ENCODE measurements at places on chromosomes 2 and 18.

GRCh38 chr2:237892478-237892877 lies 33.1 kb downstream of the RAMP1 start:
- DNase-seq, result no peak

DNA sequence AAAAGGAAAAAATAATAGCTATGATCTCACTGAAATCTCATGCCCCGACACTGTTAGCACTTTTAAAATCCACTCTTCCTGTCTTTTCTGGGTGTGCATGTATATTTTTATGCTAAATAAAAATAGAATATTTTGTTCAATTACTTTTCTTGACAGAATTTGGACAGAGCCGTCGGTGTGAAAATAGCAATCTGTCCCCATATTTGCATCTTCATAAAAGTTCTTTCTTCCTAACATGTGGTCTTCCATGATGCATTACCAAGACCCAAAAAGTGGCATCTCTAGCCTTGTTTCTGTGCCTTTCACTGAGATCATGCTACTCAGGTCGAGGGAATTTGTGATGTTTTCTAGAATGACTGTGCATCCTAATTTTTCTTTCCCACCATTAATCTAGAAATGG lies 298.8 kb upstream of the CCDC68 start:
- DNase-seq, result no peak

- DNase-seq, result no peak
Measured at GRCh38 chr2:231542136-231542535, 11.9 kb upstream of the NMUR1 start.

GRCh38 chr2:158578703-158579330 lies 122.1 kb downstream of the PKP4 start:
- DNase-seq, result no peak

- no peak for DNase-seq
Measured at GRCh38 chr2:206275312-206276055, 1.0 kb downstream of the ZDBF2 start.

DNA sequence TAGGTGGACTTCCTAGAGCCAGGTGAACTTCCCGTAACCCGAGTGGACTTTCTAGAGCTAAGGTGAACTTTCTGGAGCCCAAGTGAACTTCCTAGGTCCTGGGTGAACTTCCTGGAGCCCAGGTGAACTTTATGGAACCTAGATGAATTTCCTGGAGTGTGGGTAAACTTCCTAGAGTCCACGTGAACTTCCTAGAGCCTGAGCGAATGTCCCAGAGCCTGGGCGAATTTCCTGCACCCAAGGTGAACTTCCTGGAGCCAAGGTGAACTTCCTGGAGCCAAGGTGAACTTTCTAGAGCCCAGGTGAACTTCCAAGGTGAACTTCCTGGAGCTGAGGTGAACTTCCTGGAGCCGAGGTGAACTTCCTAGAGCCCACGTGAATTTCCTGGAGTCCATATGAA lies 70.0 kb downstream of the RTP5 start:
- no peak for DNase-seq

DNA sequence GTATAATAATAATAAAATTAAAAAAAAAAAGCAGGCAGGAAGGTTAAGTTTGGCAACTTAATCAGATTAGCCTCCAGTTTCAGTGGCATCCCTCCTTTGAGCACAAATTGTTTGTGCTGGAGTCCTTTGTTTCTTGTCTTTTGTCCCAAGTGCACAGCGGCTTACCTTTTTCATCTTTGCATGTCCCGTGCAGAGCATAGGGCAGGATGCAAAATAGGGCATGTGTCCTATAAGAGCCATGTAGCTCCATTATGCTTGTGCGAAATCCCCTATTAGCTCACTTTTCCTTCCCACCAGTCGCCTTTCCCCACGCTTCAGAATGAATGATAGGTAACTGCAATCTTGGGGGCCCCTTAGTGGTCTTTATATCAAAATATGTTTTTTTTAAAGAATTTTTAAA lies 216.8 kb downstream of the TSN start:
- DNase-seq, result no peak

- DNase-seq, result no peak
Measured at GRCh38 chr18:63120620-63121019, 198.9 kb downstream of the BCL2 start.

GRCh38 chr2:132896073-132896472 lies 226.1 kb upstream of the LYPD1 start:
- no peak for DNase-seq

- no peak for DNase-seq
Measured at GRCh38 chr18:59024829-59025228, 114.9 kb upstream of the SEC11C start.

DNA sequence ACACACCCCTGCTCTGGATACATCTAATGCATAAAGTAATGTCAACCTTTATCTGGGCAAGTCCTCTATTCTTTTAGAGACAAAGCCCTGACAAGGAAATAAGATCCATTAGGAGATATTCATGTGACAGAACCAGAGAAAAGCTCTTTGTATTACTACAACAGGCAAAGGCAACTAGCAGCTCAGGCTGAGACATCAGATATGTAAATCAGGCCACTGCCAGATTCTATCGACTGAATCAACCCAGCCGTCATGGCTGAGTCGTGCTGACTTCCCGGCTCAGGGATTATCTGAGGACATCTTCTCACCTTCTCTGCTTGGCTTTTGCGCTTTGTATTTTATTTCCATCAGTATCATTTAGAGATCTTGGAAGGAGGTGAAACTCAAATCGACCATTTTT lies 294.5 kb downstream of the PLCL1 start:
- DNase-seq, result no peak

- DNase-seq, result no peak
Measured at GRCh38 chr2:176561706-176562105, 292.5 kb downstream of the MTX2 start.

GRCh38 chr2:47494267-47495130 lies 91.5 kb downstream of the MSH2 start:
- DNase-seq, result no peak

- DNase-seq, result no peak
Measured at GRCh38 chr18:60146220-60146960, 226.2 kb downstream of the MC4R start.

DNA sequence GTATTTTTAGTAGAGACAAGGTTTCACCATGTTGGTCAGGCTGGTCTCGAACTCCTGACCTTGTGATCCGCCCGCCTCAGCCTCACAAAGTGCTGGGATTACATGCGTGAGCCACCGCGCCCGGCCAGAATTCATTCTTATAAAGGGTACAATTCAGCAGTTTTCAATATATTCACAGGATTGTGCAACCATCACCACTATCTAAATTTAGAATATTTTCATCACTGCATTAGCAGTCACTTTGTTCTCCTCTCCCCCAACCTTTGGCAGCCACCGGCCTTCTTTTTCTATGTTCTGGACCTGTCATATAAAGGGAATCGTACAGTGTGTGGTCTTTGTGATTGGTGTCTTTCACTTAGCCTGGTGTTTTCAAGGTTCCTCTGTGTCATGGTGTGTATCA lies 40.7 kb downstream of the TCF7L1 start:
- no peak for DNase-seq

GRCh38 chr2:20934236-20934635 lies 109.6 kb downstream of the APOB start:
- no peak for DNase-seq

- no peak for DNase-seq
Measured at GRCh38 chr2:234913208-234913626, 38.6 kb upstream of the SH3BP4 start.

- DNase-seq, result no peak
Measured at GRCh38 chr2:11617984-11618707, 51.8 kb downstream of the NTSR2 start.

DNA sequence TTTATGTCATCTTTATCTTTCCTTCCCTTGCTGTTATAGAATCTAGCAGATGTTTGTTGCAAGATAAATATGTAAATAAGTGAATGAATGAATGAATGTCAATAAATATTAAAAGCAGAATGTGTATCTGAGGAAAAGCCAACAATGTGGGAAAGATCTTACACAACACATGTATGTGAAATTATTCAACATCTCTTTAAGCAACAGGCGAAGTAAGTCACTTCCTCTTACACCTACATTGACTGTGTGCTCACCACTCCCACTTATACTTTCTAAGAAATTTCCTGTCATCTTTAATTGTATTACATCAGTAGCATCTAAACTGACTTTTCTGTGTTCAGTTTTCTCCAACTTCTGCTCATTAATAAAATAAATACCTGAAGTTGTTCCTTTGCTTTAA lies 43.0 kb downstream of the RAD51AP2 start:
- DNase-seq, result no peak

- DNase-seq, result no peak
Measured at GRCh38 chr18:44054514-44054913, 626.2 kb upstream of the SETBP1 start.

DNA sequence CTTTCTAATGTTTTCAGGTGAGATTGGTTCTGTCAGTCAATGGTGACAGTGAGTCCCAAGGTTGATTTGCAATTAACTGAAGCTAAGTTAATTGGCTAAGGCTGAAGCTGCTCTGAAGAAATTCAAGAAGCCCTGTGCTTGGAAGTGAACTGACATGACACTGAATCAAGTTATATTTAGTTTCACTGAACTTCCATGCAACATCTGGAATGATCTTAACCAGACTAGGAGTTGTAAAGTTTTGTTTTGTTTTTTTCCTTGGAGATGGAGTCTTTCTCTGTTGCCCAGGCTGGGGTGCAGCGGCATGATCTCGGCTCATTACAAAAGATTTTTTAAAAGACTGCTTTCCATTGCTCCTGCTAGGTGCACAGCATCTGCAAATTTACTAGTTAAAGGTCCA lies 11.4 kb downstream of the SERPINB5 start:
- no peak for DNase-seq

- DNase-seq, result no peak
Measured at GRCh38 chr18:62437235-62438017, 85.4 kb upstream of the ZCCHC2 start.

- DNase-seq, result no peak
Measured at GRCh38 chr18:13725566-13726231, 659 bp downstream of the FAM210A start.

DNA sequence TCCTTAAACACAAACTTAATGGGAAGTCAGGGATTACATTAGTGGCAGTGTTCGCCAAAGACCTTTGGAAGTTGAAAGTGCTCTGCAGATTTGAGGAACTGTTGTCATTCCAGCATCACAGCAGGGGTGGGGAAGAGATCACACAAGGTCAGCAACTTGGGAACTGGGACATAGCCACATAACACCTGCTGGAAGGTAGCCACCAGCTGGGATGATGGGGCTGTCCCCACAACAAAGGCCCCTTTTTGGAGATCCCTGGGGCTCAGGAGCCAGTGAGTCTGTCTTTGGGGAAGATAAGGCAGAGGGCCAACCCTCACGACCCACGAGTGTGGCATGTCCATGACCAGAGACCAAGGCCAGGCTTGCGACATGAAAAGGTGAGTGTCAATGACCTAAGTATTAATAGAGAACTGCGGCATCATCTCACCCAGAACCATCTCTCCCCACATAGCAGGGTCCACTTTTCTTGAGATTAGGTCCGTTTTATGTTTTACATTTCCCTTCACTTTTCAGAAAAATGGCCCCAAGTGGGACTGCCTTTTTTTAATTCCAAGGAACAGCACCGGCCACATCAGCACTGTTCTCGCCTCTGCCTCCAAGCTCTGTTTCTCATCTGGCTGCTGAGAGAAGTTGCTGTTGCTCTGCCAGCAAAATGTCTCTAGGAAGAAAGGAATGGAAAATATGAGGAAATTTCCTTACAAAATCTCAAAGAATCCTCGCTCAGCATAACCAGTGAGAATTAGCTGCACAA lies 106.9 kb downstream of the GFPT1 start:
- no peak for DNase-seq

DNA sequence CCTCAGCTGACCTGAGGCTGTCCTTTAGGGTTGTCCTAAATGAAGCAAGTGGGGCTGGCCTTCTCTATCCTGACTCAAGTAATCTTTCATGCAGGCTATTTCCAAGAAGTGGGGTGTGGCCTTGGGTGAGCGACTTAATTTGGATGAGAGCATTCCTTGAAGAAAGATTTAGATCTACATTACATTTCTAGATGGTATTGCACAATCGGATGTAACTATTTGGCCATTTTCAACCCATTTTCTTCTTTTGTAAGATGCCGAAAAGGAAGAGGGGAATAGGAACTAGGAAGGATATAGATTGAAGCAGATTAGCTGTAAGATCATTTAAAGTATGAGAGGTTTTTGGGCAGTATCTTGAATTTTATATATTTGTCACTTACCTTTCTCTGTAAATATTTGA lies 746.3 kb downstream of the MBD2 start:
- no peak for DNase-seq

DNA sequence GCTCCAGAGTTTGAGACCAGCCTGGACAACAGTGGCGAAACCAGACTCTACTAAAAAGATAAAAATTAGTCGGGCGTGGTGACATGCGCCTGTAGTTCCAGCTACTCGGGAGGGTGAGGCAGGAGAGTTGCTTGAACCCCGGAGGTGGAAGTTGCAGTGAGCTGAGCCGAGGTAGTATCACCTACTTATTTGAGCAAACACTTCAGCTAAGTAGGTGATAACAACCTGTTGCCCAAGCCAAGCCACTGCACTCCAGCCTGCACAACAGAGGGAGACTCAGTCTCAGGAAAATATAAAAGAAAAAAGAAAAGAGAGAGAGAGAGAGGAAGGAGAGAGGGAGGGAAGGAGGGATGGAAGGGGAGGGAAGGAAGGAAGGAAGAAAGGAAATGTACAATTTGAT lies 21.3 kb downstream of the FER1L5 start:
- no peak for DNase-seq

DNA sequence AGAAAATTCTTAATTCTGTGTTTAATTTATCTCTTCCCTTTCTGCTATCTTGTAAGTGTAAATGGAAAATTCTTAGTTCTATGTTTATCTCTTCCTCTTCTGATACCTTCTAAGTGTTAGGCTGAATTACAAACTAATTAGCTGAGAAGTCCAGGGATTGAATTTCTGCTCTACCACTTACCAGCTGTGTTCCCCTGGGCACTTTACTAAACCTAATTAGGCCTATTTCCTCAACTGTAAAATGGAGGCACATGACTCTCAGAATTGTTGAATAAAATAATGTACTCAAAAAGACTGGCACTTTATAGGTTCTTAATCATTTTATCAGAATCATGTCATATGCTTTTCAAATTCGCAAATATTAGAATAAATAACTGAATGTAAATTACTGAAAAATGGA lies 146.3 kb downstream of the MAP2 start:
- no peak for DNase-seq

GRCh38 chr2:59236723-59237122 lies 995.6 kb upstream of the FANCL start:
- DNase-seq, result no peak

DNA sequence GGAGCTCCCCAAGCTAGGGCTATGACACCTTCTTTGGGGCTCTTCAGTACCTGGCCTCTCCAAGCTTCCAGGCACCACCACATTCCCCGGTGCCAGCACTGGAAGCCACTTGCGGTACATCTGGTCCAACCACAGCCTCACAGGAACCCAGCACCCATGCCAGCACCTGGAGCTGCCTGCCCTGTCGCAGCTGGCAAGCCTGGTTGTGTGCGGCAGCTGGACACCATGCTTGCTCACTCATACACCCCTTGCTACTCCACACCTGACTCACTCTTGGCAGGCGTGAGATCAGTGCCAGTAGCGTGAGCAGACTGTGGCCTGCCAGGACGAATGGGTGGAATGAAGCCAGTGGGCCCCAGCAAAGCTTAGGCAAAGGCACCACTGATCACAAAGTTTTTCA lies 34.0 kb downstream of the LRRTM4 start:
- no peak for DNase-seq

GRCh38 chr2:1538663-1539062 lies 125.4 kb downstream of the TPO start:
- DNase-seq, result no peak
